HL-60 (cell line): ENCODE measurements at places on chromosomes 5 and 9.

DNA sequence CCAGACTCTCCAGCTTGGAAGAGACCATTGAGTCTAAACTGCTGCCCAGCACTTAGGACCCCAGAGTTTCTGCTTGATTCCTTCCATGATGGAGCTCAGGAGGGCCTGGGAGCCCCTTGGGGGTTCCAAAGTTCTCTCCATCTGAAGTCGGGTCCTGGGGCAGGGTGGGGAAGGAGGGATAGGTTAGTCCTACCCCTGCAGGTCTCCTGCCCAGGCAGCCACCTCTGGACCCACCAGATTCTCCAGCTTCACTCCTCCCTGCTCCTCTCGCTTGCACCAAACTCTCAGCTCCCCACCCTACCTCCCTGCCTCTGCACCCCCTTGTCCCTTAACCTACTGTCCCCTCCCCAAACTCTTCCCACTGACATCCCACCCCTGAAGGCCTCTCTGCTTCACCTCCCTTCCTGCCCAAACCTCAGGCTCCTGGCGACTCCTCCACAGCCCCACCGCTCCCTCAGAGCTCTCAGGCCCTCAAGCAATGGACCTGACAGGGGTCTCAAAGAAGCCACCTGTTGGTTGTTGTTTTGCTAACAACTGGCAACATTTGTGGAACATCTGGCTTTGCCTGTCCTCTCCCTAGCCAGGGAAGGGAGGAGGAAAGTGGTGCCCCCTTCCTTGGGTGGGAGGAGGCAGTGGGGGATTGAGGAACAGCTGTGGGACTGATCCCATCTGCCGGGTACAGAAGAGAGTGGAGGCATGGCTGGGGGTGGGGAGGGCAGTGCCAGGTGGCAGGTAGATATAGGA lies 137.5 kb downstream of the RGS3 start:
- no peak for DNase-seq

DNA sequence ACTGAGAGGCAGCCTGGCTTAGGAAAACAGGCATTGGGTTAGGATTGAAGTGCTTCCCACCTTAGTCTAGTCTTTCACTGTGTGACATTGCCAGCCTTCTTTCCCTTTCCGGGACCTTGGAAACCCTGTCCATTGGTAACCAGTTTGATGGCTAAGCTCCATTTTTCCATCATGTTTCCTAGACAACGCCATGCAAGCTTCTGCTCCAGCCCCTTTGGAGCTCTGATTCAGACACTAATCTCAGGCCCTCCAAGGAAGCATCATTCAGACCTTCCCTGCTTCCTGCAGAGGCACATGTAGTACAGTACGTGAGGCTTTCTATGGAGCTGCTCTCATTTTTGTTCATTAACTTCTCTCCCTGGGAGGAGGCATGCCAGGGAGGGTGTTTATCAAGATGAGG lies 68.5 kb downstream of the GRIA1 start:
- no peak for DNase-seq

GRCh38 chr5:127695346-127695745 lies 7.8 kb upstream of the CCDC192 start:
- no peak for DNase-seq

- DNase-seq: no peak
Observed at GRCh38 chr5:137733006-137733405, 2.9 kb downstream of the KLHL3 start.

DNA sequence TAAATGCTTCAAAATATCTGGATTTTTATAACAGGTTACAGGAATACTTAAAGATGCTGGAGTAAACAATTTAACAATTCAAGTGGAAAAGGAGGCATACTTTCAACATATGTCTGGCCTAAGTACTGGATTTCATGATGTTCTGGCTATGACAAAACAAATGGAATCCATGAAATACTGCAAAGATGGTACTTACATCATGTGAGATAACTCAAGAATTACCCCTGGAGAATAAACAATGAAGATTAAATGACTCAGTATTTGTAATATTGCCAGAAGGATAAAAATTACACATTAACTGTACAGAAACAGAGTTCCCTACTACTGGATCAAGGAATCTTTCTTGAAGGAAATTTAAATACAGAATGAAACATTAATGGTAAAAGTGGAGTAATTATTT lies 35.6 kb downstream of the SLC30A5 start:
- no peak for DNase-seq

DNA sequence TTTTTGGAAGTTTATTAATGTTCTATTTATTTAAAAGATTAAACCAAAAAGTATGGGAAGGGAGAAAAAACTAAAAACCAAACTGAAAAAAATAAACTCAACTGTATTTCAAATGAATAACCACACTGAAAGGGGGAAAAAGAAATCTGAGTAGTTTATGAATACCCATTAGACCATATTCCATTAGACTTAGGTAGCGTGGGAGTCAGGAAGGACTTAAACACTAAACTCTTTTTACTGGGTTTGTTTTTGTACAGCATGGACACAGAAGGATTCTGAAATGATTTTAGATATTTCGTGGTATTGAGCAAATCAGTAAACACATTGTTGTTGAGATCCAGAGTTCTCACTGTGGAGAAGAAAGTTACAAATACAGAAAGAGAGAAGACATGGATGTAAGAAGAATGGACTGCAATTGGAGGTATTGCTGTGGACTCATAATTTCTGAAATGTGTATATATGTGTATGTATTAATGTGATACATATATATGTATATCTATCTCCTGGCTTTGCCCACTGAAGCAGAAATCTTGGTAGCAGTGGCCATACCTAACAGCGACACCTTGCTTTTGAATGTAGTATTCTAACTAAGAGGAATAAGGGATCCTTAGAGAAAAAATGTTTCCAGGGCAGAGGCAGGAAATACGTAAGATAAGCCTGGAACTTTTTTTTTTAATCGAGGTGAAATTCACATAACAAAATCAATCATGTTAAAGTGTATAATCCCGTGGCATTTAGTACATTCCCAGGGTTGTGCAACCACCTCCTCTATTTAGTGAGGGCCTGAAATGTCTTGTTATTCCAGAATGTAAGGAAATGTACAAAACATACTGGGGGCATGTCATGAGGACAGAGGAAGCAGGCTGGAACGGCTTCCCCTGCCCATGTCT lies 228.8 kb downstream of the SMARCA2 start:
- DNase-seq: no peak

DNA sequence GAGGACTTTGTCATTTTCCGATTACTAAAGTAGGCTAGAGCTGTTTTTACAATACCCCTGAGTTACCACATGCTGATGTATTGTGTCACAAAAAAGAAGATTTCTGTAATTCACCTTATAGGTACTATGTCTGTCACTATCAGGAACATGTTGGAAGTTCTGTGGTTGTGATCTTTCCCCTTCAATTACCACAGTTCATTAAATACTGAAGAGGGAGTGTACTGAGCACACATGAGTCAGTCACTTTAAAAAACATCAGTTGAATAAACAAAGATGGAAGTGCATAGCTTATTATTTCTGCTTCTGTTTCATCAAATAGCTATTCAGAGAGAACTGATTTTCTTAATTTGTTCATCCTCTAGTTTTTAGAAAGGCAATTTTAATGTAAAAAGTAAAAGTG lies 31.7 kb downstream of the AP3S1 start:
- DNase-seq: no peak

- DNase-seq: peak; percentile 73
Observed at GRCh38 chr9:123326662-123327093, 29.3 kb upstream of the CRB2 start.

DNA sequence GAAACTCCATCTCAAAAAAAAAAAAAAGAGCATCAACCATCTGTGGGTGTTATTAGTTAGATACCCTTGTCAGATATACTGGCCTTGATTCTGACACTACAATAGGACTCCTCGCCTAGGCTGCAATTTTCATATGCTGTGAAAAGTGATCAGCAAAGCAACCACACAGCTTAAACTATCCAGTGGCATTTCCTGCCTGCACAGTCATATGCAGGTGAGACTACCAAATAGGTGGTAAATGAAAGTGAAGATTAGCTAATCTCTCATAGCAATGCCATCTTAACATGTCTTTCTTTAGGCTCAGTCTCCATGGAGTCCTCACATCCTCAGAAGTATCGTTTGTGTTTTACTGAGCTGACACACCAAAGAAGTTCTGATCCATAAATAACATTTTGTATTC lies 40.8 kb downstream of the GRAMD2B start:
- no peak for DNase-seq

DNA sequence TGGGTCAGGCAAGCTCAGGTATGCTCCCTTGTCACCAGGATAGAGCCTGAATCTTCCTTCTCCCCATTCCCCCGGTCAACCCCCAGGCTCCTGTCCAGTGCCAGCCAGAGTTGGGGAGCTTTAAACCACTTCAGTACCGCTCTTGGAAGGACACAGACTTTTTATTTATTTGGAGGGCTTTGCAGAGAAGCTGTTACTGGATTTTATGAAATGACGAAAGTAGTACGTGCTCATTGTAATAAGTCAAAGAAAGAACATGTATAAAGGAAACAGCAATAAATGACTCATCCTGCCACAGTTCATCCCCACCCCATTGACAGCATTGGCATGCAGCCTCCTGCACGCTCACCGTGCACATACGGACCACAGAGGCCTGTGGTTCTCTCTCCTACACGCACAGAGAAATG lies 230.3 kb downstream of the AUH start:
- peak; percentile 43 for DNase-seq

DNA sequence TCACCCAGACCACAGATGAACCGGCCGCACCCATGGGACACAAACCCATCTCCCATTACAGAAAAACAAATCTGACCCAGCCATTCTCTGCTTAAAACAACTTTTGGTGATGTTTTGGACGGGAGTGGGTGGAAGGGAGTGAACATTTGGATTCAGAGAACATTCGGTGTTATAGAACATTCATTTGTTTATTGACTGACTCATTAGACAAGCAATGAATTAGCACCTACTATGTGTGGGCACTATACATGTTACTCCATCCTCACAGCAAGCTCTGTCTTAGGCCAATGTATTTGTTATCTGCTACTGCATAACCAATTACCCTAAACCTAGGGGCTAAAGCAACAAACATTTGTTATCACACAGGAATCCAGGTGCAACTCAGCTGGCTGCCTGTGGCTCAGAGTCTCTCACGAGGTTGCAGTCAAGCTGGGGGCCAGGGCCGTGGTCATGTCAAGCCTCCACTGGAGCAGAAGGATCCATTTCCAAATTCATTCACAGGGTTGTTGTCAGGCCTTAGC lies 5.1 kb upstream of the ERGIC1 start:
- no peak for DNase-seq

DNA sequence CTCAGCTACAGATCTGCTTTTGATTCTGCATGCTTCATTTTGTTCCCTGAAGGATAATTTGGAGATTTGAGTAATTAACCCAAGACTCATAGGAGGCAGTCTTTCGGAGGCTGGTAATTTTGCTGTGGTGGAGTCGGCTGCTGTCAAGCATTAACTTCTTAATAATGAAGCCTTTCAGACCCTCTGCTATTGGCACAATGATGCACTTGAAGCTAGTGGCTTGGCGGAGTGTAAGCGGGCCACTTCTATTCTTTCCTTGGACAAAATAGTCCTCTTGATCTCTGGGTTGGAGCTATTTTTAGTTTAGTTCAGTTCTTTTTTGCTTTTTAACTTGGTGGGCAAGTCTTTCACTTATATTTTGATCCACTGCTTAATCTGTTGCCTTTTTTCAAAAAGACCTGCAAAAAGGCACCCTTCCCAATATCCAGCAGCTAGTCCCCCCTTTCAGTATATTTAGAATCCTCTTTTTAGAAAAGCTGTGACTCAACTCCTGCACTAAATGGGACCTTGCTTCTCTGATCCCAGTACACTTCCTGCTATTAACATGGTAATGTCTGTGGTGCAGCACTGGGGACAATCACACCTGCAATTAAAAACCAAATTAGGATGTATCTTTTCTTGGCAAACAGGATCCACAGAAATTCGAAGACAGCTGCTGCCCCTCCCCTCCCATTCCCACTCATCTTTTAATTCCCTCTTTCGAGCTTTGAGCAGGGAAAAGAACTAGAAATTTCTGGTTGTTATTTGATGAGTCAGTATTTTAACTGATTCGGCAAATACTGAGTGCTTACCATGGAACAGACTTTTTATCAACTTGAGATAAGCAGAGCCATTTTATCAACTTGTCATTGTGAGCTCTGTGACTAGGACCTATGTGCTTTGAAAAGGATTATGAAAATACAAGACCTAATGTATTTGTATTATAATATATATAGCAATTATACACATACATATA lies 169.4 kb upstream of the ANKRD55 start:
- no peak for DNase-seq

DNA sequence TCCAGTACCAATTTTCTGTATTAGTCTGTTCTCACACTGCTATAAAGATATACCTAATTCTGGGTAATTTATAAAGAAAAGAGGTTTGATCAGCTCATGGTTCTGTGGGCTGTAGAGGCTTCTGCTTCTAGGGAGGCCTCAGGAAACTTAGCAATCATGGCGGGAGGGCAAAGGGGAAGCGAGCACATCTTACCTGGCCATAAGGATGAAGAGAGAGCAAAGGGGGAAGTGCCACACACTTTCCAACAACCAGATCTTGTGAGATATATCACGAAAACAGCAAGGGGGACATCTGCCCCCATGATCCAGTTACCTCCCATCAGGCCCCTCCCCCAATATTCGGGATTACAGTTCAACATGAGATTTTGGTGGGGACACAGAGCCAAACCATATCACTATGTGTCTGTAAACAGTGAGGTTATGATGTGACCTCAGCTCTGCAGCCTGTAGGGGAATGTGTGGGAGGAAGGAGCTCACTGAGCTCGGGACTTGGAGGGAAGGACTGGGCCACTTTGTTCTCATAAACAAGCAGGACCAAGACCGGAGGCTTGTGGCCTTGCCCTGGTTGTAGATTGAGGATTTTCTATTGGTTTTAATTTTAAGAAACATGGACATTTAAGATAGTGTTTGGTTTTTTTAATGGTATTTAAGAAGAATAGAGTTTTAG lies 85.2 kb downstream of the EHMT1 start:
- DNase-seq: no peak

DNA sequence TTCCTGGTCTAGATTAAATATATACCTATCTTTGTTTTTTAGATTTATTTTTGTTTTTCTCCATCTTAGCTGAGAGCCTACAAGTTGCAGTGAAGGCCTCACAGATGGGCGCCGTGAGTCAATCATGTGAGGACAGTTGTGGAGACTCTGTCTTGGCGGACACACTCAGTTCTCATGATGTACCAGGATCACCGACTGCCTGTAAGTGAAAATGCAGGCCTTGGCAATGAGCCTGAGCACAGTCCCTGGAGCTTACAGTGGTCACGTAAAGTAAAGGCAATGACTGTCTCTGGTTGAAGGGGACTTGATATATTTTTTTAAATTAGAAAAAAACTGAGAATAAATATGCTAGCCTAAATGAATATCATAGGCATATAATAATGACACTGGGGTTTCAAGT lies 271.9 kb downstream of the ARHGEF28 start:
- DNase-seq: no peak

DNA sequence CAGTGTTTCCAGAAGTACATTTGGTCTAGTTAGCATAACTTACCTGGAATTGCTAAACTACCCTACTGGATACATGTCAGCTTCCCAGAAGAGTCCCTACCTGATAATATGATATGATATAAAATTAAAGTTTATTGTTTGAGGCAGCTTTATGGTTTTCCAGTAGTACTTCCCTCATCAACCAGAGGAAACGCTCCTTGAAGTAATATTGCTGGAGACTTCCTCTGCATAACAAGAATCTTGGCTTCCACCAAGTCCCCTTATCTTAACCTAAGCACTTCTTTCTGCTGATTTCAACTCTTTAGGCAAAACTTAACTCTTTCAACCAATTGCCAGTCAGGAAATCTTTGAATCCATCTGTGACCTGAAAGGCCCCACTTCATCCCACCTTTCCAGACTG lies 214.3 kb upstream of the PTGER4 start:
- no peak for DNase-seq
